ENCODE measurements at places on chromosomes 7 and 10.

DNA sequence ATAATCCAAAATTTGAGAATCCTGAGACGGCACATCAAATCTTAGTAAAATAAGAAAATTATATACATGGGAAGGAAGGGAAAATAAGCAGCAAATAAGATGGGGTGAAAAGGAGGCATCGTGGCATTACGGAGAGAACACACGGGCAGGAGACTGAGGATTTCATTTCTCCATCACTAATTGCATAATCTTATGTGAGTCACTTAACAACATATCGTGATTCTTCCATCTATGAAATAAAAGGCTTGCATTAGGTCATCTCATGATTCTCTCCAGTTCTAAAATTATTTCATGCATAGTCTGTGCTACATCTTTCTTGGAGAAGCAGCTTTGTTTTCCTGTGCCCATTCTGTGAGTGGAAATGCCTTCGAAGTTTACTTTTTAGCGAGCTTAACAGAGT, 288.7 kb downstream of the LRMDA start:
- DNase-seq: no peak

- DNase-seq: no peak
These were observed 185.7 kb downstream of the ELFN1 start for GRCh38 chr7:1855725-1856160.

DNA sequence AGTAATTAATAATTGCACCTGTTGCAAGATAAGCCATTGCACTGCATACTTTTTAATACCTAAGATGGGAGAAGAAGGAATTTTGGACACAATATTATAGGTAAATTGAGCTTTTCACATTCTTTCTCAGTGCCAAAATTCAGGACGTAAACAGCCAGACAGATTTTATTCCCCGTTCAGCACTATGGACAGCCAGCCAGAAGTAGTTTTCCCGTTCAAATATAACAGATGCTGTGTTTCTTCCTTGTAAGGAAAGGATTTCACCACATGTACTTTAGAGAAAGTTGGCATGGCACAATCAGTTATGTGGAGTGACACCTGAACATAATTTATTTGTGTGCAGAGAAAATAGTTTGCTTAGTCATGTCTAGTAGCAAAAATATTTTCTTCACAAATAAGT, 34.8 kb downstream of the SEMA3E start:
- no peak for DNase-seq

GRCh38 chr10:102735065-102735562, 8.6 kb upstream of the WBP1L start:
- no peak for DNase-seq

DNA sequence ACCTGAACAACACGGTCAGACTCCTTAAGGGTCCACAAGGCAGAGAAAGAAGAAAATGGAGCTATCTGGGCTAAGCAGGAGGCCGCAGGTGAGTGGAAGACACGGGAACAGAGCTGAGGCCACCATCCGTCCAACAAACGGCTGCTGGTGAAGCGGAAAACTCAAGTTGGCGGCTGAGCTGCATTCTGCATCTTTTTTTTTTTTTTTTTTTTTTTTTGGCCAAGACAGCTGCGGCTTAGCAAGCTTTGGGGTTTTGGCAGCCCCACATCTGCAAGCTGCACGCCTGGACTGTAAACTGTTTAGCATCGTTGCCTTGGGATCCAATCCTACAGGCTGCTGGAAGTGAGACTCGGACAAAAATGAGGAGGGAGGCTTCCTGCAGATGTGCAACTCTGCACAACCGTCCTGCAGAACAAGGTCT, 37.4 kb downstream of the RGS10 start:
- no peak for DNase-seq

- DNase-seq: no peak
These were observed 50.5 kb downstream of the STK32C start for GRCh38 chr10:132257271-132257670.

GRCh38 chr7:83204715-83205114, 42.0 kb upstream of the PCLO start:
- DNase-seq: no peak

- peak; percentile 65 for DNase-seq
These were observed 13.5 kb downstream of the KCNH2 start for GRCh38 chr7:150964593-150965111.

DNA sequence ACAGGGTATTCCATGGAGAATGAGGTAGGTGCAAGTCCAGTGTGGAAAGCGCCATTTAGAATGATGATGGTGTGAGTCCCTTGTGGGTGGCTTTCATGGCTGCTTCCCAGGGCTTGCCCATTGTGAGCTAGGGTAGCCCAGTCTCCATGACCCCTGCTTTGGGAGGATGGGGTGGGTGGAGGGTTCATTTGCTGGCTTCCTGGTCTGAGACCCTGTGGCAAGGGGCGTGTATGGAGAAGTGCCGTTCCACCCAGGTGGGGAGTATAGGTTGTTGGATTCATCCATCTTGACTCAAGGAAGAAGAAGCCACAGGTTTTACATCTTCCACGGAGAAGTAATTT, 27.7 kb downstream of the CCM2 start:
- DNase-seq: no peak

DNA sequence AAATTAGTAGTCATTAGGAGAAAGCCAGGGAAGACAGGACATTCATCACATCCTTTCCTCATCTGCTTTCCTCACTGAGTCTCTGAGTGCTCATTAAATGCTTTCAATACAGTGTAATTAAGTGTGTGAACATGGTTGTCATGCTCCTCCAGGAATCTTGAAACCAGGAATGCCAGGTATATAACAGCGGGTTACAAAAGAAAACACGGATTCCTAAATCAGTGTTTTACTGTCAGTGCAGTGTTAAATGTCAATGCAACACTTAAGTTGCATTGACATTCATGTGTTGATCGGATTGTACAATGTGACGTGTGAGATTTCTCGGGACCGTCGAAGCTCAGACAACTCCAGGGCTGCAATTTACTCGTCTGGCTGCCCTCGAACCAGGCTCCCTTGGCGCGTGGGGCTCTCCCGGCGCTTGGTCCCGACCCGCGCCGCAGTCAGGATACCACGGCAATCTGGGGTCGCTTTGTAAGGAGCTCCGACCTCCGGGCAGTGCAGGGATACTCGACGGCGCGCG, 455 bp upstream of the SPAG6 start:
- no peak for DNase-seq

- DNase-seq: no peak
These were observed 399.0 kb downstream of the CCSER2 start for GRCh38 chr10:84727398-84727797.

DNA sequence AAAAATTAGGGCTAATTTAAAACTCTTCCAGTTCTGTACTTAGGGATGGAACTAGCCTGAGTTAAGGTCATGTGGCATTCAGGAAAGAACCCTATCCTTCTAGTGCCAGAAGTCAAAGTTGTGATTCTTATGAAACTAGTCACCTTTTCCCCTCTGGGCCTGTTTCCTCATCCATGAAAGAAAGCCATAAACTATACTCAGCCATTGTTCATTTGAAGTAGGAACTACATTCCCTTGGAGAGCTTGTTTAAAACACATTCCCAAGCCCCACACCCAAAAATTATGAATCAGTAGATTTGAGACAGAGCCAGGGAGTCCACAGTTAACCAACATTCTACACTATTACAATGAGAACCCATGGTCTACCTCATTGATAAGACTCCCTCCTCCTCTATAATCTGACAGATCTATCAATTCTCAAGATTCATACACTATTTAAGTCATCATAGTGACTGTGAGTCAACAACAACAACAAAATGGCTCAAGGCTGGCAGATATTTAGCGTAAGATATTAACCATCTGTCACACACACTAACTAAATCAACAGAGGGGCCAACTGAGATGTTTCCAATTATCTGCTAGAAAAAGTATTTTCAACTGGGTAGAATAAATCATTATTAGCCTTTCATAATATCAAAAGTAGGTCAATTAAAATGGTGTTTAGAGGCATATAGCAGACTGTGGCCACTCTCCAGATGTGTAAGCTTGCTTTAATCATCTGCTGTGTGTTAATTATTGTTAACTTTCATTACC, 102.3 kb downstream of the SLC25A13 start:
- no peak for DNase-seq

- DNase-seq: no peak
These were observed 8.0 kb downstream of the DPYSL4 start for GRCh38 chr10:132194726-132195125.

GRCh38 chr7:147078312-147078711, 961.7 kb downstream of the CNTNAP2 start:
- no peak for DNase-seq

DNA sequence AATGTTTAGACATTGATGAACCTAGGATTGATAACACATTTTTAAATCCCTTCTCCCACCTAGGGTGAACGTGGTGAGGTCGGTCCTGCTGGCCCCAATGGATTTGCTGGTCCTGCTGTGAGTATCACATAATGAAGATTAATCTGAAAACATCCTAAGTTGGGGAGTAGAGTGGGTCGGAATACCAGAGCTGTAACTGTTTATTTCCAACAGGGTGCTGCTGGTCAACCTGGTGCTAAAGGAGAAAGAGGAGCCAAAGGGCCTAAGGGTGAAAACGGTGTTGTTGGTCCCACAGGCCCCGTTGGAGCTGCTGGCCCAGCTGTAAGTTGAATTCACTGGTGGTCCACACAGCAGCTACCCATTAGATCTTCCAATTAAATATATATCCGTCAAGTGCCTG, 25.6 kb downstream of the COL1A2 start:
- no peak for DNase-seq
